Activated T-cell treated with anti-CD3 and anti-CD28 coated beads, Interleukin-2, amount 50 U/mL, for 48 hours (primary cell): ENCODE measurements at places on chromosomes 12 and 14.

DNA sequence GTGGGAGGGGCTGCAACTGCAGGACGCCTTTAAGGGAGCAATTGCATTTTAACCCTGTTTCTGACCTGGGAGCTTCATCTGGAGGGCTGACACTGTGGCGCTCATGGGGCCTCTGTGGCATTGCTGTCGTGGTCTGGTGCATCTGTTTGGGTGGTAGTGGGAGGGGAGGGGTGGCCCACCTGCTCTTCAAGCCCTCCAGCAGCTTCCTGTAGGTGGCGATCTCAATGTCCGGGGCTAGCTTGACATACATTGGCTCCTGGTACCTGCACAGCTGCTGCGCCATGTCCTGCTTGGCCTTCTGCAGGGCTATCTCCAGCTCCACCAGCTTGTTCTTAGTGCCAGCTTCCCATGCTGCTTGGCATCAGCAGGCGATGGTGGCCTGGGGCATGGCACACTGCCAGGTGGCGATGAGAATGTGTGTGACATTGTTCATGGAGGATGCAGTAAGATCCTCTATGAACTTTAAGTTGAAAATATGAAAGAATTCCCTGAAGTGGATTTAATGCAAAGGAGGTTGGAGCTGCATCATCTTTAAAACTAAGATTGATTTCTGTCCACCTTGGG is 7.7 kb upstream of the KRT82 start:
- no peak for DNase-seq

GRCh38 chr12:11645391-11645790 is 4.1 kb upstream of the ETV6 start:
- DNase-seq, result no peak

- no peak for DNase-seq
Observed at GRCh38 chr12:56716458-56716857, 8.6 kb downstream of the NACA start.

GRCh38 chr14:78798757-78799156 is 628.6 kb downstream of the NRXN3 start:
- no peak for DNase-seq

GRCh38 chr14:71451501-71451900 is 480.7 kb upstream of the RGS6 start:
- no peak for DNase-seq

- DNase-seq, result no peak
Observed at GRCh38 chr12:100951756-100952155, 157.2 kb downstream of the ANO4 start.

DNA sequence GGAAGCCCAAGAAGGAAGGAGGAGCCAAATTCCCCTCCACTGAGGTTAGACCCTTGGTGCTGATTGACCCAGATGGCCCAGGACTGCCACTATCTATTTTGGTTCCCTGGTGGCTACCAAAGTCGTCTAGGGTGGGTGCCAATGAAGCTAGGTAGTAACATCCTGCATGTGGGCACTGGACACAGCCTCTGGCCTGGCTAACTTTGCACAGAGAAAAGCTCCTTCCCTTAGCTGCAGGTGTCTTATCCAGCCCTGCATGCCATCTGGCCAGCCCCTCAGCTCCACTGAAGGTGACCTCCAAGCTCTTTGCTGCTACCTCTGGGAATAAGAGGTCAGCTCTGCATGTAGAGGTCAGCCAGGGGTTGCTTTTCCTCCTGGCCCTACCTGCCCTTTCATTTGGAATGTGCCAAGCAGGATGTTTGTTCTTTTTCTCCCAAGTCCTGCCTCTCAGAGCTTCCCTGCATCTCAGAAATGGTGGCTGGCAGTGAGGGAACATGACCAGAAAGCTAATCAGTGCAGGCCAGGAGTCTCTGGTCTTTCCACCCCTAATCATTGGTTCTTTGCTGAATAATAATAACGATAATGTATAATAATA is 34.0 kb downstream of the JDP2 start:
- DNase-seq, result no peak

- no peak for DNase-seq
Observed at GRCh38 chr12:54041097-54041690, 8.3 kb downstream of the HOXC5 start.

DNA sequence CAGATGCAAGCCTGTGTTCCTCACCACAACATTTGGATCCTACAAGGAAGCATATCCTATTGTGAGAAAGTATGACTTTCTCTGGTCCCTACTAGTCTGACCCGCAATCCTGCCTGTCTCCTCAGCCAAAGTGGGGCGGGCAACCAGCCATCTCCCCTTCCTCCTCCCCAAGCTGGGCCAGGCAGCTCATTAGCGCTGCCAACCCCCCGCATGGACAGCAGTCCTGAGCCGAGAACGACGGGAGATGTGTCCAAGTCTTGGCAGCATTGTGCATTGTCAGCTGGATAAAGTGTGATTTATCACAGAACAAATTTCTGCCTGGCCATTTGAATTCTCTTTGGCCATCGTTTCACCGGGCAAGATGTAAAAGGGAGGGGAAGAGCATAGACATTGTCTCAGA is 139.4 kb downstream of the SLC15A4 start:
- no peak for DNase-seq
